Activated CD4-positive, CD25-positive, alpha-beta regulatory T cell (primary cell): ENCODE measurements at places on chromosomes 7 and 10.

- no peak for DNase-seq
Observed at GRCh38 chr10:12228851-12229250, 32.9 kb downstream of the CDC123 start.

- no peak for DNase-seq
Observed at GRCh38 chr10:98609265-98609664, 162.5 kb upstream of the HPS1 start.

DNA sequence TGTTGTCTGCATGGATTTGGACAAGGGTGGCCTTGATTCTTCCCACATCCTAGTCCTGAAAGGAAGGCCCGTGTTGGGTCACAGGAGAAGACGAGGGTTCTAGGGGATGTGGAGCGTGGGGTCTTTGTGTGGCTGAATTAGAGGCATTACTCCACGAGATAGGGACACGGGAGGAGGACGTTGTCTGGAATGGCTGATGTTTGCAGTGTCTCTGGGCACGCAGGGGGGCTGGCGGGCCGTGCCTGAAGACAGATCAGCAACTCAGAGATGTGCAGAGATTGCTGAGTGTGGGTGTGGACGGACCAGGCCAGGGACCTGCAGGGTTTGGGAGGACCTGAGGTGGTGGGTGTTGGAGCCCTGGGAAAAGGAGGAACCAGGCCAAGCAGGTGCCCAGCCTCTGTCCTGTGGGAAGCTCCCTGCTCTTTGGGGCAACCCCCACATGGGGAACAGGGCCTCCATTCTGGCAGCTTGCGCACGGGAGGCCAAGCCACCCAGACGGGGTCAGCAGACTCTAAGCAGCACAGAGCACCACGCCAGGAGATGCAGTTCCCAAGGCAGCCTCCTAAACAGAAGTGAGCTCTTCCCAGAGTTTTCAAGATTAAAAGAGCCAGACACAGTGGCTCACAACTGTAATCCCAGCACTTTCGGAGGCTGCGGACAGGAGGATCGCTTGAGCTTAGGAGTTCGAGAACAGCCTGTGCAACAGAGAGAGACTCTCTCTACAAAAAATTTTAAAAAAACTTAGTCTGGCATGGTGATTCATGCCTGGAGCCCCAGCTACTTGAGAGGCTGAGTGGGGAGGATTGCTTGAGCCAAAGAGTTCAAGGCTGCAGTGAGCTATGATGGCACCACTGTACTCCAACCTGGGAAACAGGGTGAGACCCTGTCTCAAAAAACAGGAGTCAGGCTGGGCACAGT, 71.0 kb upstream of the GTF2I start:
- DNase-seq = no peak

- no peak for DNase-seq
Observed at GRCh38 chr7:20284003-20284770, 46.5 kb upstream of the ITGB8 start.

DNA sequence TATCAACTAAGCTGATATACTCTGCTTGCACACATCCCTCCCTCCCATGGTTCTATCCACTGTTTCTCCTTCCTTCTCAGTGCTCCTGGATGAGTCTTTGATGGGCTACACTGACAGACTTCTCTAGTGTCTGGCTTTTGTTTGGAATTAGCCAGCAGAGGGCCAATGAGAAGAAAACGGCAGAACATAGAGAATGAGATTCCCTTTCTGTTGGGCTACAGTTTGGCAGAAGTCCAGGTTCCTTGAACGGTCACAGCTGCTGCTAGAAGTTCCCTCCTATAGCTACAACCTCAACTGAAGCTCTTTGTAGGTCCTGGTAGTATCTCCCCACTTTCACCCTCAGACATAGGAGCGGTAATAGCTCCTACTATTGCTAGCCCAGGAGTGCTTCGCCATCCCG, 251.1 kb upstream of the LRRN3 start:
- no peak for DNase-seq

GRCh38 chr10:70617798-70618568, 15.4 kb upstream of the PRF1 start:
- DNase-seq = no peak

DNA sequence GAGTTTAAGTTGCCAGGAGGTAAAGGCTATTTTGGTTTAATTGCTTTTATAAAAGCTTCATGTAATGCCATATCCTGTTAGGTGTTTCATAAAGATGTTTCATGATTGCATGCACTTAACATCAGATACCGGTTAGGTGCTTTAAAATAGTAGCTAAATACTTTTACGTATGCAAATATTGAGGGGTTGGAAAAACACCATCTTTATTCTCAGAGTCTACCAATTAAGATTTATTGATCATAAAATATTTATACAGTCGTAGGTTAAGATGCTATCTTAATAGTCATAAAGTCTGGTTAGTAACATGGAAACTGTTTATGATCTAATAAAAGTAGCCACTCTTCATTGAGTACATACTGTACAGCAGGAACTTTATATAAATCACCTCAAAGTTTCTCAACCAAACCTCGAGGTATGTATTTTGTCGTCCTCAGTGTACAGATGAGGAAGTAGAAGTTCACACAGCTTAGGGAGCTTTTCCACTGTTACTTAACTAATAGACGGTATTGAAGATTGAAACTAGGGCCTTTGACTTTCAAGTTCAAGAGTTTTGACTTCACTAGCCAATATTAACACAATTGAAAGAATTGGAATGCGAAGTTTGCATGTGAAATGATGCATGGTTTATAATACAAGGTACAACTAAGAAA, 897.1 kb downstream of the GATA3 start:
- no peak for DNase-seq

DNA sequence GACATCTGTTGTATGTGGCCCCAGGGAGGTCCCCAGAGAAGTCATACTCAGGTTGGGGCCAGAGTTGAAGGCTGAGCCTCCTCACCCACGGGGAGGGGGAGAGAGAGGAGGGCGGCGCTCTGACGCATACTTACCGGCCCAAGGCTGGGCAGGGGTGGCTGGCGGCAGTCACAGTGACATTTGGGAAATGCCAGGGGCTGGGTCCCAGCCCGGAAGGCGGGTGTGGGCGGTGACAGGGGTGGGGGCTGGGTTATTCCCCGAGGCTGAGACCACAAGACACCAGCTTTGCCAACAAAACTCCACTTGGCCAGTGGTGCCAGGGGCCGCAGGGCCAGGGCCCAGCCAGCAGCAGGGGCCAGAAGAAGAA, 41.1 kb downstream of the RASGEF1A start:
- DNase-seq = no peak

DNA sequence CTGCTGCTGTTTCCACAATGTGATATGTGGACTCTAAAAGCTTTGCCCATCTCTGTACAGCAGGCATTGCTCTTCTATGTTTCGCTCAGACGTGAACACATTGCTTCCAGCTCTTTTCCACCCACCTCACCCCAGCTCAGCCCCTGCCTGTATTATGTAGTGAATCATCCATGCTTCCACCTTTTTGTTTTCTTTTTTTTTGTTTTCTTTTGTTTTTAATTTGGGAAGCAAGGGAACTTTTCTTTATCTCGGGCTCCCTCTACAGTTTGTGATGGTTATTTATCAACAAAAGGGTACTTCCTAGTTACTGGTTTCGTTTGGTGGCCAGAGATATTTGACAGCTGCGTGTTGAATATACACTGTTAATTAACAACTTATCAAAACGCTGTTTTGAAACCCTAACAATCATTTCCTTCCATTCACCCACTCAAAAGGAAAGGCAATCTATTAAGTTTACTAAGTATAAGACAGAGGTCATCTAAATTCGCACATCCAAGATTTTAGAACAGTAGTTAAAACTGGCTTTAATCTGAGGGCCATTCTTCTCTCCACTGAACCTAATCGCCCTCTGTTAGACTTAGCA, 127.9 kb upstream of the STK17A start:
- DNase-seq = no peak

- DNase-seq = no peak
Observed at GRCh38 chr10:68870061-68870460, 31.1 kb upstream of the DDX50 start.

- DNase-seq = no peak
Observed at GRCh38 chr7:50293509-50294179, 10.9 kb upstream of the IKZF1 start.

GRCh38 chr7:128162666-128163065, 78.4 kb upstream of the LEP start:
- DNase-seq = no peak

GRCh38 chr10:35959252-35959651, 317.2 kb upstream of the FZD8 start:
- DNase-seq = no peak

DNA sequence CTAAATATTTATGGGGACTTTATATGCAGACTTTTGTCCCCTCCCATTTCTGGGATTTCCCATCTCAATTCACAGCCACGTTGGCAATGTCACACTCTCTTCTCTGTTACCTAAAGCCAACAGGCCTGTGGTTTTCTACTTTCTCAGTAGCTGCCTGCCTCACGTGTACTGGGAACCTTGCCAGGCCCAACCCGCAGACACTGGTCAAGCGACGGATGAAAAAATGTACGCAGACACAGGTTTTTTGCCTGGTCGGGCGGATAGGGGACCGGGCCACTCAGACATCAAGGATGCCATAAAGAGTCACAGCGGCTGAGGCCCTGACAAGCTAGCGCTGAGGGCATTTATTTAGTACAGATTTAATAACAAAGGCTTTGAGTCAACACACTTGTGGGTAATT, 204.4 kb upstream of the DPP6 start:
- no peak for DNase-seq

DNA sequence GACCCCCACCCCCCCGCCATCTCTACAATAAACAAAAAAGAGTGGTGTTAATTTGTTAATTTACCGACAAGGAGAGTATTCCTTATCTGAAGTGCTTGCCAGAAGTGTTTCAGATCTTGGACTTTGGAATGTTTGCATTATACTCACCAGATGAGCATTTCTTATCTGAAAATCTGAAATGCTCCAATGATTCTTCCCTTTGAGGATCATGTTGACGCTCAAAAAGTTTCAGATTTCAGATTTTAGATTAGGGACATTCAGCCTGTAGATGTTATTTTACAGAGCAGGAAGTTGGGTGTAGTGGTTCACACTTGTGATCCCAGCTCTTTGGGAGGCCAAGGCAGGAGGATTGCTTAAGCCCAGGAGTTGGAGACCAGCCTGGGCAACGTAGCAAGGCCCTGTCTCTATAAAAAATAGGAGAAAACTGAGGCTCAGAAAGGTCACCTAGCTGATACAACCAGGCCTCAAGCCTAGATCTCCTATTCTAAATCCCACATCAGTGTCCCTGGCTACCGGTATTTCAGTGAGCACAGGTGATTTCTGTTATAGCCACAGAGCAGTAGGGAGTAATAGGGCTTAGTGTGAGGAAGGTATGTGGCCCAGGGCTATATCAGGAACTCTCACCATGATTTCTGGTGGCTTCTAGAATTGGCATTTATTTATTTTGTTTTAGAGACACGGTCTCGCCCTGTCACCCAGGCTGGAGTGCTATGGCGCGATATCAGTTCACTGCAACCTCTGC, 35.4 kb downstream of the TMEM120A start:
- DNase-seq = no peak

DNA sequence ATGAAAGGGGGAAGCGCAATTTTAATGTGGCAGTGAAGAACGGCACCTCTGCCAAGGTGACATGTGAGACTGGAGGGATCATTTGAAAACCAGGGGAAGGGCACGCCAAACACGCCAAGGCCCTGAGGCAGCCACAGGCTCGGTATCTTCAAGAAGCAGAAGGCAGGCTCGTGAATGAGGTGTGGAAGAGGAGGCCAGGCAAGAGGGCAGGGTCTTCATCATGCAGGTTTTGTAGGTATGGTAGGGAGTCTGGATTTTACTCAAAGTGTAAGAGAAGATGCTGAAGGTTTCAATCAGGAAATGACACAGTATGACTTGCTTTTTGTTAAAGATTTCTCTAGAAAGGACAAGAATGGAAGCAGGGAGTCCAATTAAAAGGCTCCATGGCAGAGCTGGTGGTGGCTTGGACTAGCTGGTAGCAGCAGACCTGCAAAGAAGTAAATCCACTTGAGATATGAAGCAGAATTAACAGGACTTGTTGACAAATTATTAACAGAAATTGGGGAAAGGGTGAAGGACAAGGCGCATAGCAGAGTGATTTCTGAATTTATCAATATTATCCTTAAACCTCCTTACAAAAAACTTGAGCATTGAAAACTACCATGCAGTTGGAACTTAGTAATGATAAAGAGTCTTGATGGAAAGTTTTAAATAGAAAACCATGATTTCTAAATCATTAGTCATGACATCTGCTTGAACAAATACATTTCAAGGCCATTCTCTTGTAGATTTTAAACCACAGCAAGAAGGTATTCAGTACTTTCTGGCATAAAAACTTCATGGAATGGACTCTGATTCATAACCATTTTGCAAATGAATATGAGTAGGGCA, 70.4 kb downstream of the COA1 start:
- no peak for DNase-seq
